ENCODE measurements at places on chromosomes 5 and 9.

DNA sequence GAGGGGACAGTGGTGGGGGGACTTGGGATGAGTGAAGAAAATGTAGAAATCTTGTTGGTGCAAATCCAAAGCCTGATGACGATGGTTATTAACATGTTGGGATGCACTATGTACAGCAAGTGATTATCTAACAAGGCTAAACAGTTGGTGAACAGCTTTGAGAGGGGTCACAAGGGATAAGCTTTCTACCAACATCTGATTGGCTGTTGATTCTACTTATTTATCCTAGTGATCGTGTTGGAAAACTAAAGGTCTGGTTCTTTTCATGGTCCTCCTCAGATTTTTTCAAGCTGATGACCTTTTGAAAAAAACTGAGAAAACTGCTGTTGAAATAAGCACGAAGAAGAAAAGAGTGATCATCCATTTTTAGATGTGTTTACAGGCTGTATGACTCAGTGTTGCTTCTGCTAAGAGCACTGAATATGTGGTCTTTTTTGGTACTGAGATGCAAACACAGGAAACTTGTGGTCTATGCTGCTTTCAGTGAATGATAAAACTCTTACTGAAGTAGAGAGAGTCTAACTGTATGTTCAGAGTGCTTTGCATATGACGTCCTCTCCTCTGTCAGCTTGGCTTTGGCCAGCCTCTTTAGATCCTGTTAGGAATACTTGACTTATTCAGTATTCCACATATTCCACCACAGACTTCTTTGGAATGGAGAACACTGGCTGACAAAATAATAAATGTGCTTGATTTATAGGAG is 174.8 kb downstream of the SLF1 start:
- no peak for DNase-seq

DNA sequence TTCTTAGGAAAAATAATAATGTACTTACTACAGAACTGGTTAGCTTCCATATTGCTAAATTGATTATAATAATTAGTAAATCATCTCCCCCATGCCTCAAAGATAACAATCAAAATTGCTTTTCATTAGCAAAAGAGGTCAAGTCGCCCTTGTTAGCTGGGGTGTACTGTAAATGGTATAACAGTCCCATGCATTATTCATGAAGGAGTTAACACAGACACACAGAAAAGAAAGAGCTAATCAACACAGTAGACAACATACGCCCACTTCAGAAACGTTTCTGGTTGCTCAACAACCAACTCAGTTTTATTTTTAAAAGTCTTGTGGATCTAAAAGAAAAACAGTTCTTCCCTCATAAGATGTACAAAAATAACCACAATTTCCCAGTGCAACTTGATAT is 100.2 kb downstream of the MPDZ start:
- no peak for DNase-seq

DNA sequence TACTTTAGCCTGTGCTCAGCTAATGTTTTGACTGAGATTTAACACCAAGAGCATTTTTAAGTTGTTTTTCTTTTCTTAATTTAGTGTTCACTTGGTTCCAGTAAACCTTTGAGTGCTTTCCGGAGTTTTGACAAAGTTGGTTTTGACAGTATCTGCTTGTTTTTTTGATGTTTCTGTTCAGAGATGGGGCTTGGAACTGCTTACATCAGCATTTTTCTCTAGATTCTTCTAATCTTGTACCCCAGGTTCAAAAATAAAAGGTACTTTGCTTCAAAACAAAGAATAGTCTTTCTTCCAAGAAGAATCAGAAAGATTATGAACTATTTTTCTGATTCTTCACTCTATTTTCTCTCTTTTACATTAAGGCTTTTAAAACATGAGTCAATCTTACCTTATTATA is 132.2 kb downstream of the DPYSL3 start:
- no peak for DNase-seq

DNA sequence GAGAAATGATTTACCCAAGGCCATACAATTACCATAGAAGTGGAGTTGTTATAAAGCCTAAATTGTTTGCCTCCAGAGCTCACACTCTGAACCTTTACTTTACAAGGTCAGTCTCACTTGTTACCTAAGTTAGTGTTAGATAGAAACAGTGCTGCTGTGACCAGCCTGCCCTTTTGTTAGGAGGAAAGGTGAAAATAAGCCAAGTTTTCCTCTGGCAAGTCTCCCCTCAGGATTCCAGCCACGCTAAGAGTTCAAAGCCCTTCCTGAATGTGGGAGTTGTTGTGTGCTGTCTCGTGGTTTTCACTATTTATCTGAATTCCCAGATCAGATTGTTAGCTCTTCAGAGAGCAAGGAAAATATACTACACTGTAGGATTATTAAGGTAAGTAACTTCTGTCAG is 260.0 kb downstream of the SGCD start:
- no peak for DNase-seq

DNA sequence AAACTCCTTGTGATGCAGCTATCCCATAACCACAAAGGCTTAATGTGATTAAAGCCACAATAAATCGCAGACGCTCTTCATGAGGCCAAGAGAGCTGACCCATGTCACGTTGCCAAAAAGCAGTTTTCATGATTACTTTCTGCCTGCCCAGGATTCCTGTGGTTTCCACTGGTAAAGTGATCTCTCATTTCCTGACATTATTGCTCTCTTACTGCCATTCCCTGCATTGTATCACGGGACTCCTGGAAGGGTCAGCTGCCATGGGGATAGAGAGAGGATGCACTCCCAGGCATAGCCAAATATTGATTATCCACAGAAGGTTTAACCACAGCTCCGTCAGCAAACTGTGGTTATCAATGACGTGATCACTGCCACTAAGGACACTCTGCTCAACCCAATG is 103.8 kb upstream of the SLC1A3 start:
- DNase-seq, result peak; percentile 65

DNA sequence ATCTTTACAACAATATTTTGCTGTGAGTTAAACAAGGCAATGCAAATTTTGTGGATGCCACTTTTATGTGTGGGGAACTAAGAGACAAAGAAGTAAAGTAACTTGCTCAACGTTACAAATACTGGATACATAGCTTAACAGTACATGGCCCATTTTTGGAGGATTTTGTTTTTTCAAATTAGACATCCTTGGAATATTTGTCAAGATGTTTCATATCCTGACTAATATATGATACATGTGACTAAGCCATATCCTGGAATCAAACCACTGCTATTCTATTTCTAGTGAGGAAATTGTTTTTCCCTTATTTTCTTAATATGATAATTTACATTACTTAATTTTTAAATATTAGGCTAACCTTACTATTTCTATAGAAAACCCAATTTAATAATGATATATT is 529.8 kb downstream of the DMRTA1 start:
- no peak for DNase-seq

DNA sequence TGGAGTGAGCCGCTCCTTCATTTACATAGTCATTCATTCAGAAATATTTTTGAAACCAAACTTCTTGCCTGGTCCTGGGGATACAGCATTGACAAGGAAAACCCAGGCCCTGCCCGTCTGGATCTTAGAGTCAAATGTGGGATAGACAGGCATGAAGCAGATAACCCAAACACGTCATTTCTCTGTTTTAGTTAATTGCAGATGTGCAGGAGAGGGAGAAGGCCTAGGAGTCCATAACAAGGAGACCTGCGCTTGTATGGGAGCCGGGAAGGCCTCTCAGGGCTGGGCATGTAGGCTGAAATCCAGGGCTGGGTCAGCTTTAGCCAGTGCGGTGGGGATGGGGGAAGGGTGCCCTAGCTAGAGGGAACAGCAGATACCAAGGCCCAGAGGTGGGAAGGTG is 43.3 kb downstream of the PRRX2 start:
- DNase-seq, result no peak

GRCh38 chr9:136283291-136284235 is 20.3 kb downstream of the CCDC187 start:
- DNase-seq, result peak; percentile 52

All from fibroblast of the conjunctiva (primary cell).